ENCODE measurements at places on chromosomes 4 and X.

- DNase-seq, result no peak
These were observed 1.8 kb downstream of the SGMS2 start for GRCh38 chr4:107826421-107826980.

- DNase-seq, result no peak
These were observed 1299.9 kb downstream of the C4orf33 start for GRCh38 chr4:130395871-130396270.

DNA sequence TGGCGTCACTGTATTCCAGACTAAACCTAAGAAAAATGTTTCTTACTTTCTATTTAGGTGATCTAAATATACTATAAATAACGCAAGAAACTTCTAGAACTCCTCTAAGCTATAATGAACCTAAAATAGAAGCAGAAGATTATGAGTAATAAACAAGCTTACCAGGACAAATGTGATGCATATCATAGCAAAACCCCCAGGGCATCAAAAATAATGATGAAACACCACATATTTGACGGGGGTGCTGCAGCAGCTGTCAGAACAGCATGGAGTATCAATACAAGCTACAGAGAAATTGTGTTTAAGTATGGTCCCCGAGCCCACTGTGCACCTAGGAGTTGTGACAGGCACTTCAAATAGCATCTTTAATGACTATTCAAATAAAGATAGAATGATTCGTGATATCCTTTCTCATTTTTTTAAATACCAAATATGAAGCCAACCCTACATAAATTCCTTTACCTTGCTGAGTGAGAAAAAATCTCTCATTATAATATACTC, 337.3 kb downstream of the CENPC start:
- no peak for DNase-seq

- no peak for DNase-seq
These were observed 782.8 kb downstream of the RAB28 start for GRCh38 chr4:12701384-12701783.

- DNase-seq, result no peak
These were observed 55.3 kb downstream of the JADE3 start for GRCh38 chrX:46967547-46967946.

- peak; percentile 53 for DNase-seq
These were observed 1.3 kb upstream of the FAT4 start for GRCh38 chr4:125313497-125313896.

DNA sequence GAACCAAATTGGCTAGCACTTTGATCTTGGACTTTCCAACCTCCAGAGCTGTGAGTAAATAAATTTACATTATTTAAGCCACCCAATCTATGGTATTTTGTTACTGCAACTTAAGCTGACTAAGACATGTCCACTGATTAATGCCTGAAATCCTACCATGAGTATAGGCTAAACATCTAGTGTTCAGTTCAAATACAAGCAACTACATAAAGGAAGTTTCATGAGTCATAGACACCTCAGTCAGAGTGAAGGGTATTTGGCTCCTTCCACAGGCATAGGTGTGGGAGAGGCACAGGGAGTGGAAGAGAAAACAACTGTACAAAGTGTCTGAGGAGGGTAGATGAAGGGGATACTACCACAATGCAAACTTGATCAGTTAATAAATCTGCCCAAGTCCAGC, 35.5 kb upstream of the PCDH19 start:
- no peak for DNase-seq

DNA sequence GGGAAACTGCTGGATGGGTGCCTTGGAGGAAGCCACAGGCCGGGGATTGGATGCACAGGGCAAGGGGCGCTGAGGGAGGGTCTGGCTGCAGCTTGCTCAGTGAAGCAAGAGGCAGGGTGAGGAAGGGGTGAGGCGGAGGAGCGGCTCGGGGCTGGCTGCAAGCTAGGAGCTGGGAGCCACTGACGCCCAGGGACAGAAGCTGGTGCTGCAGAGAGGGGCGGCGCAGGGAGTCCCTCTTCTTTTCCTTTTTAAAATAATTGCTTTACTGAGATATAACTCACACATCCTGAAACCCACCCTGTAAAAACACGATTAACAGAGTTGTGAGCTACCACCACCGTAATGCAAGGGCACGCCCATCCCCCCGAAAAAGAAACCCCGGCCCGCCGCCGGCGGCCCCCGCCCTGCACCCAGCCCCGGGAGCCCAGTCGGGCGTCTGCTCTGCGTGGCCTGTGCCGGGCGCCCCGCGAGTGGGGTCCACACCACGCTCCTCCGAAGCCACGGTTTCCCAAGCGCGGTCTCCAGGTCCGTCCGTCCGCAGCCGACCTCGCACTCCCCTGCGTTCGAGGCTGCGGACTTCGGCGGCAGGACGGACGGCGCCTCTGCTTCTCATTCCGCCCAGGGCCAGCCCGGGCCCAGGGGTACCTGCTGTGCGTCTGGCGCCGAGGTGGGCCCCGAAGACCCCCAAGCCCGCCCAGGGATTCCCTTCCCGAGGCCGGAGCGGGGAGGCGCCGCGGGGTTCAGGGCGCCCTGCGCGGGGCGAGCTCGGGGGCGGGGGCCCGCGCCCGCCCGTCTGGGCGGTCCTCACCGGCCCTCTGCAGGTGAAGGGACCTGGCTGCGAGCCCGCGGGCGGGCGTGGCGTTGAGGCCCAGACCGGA, 866 bp upstream of the UVSSA start:
- DNase-seq, result peak; percentile 93

DNA sequence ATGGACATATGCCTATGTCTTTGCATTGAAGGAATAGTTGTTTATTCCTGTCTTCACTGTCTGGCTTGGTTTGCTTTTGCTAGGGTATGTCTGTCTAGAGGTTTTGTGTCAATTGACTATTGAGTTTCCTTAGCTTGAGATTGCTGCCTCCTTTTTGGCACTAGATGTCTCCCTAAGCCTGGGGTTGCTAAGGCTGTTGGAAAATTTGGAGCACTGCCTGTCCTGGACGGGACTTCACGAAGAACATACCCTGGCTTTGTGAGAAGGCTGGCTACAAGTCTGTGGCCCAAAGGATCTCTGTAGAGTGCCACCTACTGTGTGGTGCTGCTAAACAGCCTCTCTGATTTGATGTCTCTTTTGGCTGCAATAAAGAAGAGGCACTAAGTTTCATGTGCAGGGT, 183.8 kb upstream of the NUDT10 start:
- DNase-seq, result no peak

DNA sequence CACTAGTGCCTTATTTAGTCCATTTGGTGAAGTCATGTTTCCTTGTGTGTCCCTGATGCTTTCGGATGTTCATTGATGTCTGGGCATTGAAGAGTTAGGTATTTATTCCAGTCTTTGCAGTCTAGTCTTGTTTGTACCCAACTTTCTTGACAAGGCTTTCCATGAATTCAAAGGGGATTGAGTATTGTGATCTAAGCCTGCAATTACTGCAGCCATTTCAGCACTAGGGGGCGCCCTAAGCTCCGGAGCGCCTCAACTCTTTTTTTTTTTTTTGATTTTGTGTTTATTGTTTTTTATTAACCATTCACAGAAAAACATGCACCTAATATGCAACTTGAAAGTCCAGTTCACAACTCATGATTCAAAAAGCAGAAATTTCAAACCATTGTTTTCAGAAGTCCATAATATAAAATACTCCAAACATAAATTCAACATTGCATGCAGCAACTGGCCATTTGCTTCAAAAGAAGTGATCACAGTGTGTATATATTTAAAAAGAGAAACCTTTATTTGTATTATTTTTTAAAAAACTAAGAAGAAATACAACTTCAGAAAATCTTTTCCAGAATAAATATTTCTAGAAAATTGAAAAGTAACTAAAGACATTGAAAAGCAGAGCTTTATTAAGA, 59.2 kb downstream of the PTPN13 start:
- no peak for DNase-seq

DNA sequence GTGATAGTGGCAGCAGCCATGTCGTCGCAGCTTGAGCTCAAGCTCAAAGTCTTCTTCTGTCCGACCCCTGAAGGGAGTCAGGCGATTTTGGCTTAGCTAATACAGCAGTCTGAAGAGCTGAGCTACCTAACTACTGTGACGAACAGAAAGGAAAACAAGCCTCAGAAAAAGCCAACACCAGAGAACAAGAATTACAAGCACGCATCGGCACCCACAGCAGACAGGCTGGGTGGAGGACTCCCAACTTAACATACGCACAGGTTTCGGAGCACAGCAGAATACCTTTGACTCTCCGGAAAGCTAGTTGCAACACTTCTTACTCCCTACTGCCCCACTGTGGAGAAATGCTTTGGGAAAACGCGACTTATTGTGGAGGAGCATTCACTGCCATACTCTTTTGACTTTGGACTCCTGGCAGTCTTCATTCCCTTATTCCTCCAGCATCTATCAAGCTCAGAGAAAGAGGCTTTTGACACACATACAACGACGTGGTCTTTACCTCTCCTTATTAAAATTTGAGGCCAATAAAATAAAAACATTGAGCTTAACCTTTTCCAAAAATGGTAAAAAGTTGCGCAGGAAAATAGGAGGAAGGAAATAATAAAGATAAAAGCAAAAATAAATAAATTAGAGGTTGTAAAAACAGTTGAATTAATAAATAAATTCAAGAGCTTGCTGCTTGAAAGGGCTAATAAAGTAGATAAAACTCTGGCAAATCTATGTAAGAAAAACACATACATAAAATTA, 41.3 kb upstream of the GPC3 start:
- DNase-seq, result no peak

DNA sequence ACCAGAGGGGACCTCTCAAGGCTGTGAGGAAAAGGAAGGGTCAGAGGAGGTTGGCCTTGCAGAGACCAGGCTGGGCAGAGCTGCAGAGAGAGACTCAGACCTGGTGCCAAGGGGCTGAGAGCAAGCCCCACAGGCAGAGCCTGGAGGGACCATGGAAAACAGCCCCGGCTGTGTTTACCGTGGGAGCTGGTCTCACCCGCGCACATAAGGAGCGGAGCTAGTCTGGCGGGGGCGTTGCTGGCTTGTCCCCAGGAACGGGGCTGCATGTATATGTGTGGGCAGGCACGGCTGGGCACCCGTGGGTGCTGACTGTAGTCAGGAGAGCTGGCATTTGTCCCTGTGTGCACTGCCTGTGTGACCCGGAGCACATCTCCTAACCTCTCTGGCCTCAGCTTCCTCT, 45.7 kb downstream of the C4orf50 start:
- peak; percentile 57 for DNase-seq

GRCh38 chr4:13580036-13580435, 35.7 kb upstream of the NKX3-2 start:
- DNase-seq, result no peak

- no peak for DNase-seq
These were observed 369.1 kb downstream of the IL15 start for GRCh38 chr4:142005519-142005918.

GRCh38 chr4:124396333-124396732, 316.2 kb downstream of the ANKRD50 start:
- DNase-seq, result no peak

DNA sequence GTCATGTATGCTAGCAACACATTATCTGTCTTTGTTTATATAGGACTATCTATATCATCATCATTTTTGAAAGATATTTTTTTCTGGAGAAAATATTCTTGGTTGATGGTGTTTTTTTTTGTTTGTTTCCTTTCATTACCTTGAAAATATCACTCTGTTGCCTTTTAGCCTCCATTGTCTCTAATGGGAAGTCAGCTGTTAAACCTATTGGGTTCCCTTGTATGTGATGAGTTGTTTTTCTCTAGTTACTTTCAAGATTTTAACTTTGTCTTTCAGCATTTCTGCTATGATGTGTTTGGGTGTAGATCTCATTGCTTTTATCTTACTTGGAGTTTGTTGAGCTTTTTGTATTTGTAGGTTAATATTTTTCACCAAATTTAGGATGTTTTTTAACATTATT, 124.4 kb downstream of the EDA start:
- DNase-seq, result no peak

- DNase-seq, result no peak
These were observed 66.0 kb downstream of the CBLL2 start for GRCh38 chrX:22338740-22339139.

DNA sequence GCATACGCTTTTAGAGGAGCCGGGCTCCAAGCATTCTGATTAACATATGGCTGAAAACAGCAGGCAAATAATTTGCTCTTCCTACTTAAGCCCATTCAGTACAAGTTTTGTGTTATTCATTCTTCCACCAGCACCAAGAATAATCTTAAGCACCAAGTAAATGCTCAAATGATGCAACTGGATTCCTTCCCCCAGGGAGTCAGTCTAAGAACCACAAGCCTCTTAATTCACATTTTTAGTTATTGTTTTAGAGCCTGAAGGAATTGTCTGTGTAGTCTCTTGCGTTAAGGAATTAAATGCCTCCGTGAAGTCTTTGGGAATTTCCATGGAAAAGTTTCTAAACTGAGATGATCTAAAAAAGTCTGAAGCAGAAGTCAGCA, 61.5 kb upstream of the MAGEB2 start:
- no peak for DNase-seq

DNA sequence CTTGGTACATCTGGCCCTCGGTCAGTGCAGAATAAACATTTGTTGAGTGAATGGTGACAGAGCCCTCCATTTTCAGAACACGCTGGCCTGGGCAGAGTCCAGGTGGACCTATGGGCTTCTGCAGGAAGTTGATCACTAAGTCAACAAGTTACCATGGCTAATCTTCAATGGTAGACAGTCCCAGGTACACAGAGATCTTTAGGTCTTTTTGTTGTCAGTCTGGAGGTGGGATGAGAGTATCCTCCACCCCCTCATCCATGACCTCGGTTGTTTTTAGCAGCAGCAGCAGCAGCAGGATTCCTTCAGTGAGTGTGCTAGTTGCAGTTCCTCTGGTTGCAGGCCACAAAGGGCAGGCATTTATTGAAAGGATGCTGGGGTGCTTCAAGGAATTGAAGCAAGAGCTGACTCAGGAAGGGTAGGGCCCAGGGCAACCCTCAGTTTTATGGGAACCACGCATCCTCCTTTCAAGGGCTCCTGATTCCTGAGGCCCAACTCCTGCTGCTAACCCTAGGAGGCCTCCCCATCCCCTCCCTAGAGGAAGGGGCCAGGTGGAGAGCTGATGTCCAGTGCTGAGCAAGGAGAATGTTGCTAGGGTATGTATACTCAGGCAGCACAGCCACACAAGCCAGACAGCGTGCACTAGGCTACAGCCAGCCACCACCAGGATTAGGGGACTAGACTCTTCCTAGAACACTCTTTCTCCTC, 1.7 kb upstream of the USP27X start:
- DNase-seq, result no peak

- no peak for DNase-seq
These were observed 57.5 kb upstream of the GIMD1 start for GRCh38 chr4:106426069-106426468.

- DNase-seq, result no peak
These were observed 279.6 kb upstream of the EDA2R start for GRCh38 chrX:66918511-66918910.

GRCh38 chr4:1819816-1820215, 26.7 kb downstream of the FGFR3 start:
- DNase-seq, result no peak

GRCh38 chr4:163273922-163274321, 58.5 kb downstream of the NPY1R start:
- no peak for DNase-seq

- DNase-seq, result peak; percentile 81
These were observed 116.7 kb downstream of the HMX1 start for GRCh38 chr4:8754634-8755589.

DNA sequence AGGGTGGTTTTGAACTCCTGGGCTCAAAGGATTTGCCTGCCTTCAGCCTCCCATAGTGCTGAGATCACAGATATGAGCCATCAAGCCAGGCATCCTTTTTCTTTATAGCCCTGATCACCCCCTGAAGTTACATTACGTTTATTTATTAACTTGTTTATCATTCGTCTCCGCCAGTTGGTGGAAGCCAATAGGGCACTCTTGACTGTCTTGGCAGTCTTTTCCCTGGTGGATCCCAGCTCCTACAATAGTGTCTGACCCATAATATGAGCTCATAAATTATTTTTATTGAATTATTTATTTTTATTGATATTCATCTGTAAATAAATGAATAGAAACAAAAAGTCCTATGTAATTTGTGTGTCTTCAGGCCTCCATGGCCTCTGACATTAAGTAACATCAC, 484.3 kb upstream of the FAT1 start:
- no peak for DNase-seq

All from lower leg skin (tissue), 4 donors.